ENCODE measurements at places on chromosomes 7 and 10.

DNA sequence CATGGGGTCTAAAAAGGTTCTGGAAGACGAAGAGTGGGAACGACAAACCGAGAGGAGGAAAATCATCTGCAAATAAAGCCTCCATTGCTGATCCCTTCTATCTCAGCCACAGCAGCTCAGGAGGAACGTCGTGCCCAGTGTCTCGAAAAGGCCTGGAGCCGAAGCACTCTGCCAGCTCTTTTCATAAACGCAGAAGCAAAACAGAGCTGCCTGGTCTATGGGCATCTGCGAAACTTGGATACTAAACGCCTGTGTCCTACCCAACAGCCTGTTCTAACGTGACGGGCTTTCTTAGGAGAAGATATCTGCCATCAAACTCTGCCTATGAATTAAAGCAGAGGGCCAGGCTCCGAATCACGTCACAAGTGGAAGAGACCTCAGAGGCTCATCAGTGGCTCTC lies 68.7 kb downstream of the GNA12 start:
- no peak for DNase-seq

DNA sequence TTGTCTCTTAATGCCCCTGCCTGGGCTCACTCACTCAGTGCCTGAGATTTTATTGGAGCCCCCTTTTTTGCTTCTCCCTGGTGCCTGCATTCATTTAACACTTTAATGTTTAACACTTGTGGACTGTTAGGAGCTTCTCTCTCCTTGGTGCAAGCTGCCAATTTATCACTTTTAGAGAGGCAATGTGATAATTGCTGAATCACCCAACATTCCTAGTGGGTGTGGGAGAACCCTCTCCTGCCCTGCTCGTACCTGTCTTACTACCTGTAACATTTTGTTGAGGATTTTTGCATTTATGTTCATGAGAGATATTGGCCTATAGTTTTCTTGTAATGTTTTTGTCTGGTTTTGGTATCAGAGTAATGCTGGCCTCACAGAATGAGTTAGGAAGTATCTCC lies 13.2 kb downstream of the STAM start:
- no peak for DNase-seq

DNA sequence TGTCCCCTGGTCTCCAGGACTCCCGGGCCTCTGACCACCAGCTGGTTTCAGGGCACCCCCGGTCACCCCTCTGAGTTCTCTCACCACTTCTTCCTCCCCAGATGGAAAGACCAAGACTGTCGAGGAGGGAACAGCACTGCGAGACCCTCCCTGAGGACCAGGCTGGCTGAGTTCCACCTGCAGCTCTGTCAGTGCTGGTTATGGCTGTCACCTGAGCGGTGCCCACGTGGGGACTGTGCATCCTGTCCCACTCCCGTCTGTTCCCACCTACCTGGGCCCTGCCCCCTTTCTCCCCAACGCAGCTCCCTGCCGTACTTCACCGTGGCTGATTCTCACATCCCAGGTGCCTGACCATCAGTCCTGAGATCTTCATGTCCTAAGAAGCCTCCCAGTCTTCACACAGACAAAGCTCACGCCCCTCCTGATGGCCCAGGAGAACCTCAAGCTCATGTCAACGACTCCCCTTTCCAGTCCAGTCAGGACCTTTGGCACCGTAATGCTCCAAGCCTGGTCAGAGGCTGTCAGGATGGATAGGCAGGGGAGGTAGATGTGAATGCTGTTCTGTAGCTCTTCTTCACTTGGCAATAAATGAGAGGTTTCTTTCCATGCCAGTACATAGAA lies 159.7 kb downstream of the USP6NL start:
- no peak for DNase-seq

- DNase-seq: no peak
Measured at GRCh38 chr10:30073767-30074060, 14.3 kb upstream of the JCAD start.

GRCh38 chr7:163971-164881 lies 28.1 kb upstream of the FAM20C start:
- no peak for DNase-seq

DNA sequence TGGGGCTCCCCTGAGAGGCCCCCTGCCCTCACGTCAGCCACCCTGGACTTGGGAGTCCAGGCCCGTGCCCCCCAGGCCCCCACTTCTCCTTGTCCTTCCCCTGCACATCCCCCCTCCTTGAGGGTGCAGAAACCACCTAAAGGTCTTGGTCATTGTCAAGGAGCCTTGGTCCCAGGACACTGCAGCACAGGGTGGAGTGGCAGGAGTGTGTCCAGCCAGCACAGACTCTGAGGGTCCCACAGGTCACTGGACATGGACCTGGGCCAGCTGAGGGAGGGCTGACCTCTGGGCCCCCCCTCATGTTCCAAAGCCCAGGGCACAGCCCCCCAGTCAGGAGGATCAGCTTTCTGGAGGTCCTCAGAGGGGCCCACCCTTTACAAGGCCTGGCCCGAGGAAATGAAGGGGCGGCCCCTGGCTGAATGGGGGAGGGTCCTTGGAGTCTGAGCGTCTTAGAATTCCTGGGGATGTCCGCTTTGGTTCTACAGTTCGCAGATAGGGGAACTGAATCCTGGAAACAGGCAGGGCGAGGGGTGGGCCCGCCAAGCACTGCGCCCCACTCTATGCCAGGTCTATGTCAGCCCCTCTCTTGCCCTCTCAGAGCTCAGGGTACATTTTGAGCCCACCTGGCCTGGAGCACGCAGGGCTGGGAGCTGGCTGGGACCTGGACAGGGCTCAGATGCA lies 54.0 kb downstream of the PWWP2B start:
- DNase-seq: no peak

GRCh38 chr7:95427914-95428516 lies 6.8 kb downstream of the PON2 start:
- no peak for DNase-seq

DNA sequence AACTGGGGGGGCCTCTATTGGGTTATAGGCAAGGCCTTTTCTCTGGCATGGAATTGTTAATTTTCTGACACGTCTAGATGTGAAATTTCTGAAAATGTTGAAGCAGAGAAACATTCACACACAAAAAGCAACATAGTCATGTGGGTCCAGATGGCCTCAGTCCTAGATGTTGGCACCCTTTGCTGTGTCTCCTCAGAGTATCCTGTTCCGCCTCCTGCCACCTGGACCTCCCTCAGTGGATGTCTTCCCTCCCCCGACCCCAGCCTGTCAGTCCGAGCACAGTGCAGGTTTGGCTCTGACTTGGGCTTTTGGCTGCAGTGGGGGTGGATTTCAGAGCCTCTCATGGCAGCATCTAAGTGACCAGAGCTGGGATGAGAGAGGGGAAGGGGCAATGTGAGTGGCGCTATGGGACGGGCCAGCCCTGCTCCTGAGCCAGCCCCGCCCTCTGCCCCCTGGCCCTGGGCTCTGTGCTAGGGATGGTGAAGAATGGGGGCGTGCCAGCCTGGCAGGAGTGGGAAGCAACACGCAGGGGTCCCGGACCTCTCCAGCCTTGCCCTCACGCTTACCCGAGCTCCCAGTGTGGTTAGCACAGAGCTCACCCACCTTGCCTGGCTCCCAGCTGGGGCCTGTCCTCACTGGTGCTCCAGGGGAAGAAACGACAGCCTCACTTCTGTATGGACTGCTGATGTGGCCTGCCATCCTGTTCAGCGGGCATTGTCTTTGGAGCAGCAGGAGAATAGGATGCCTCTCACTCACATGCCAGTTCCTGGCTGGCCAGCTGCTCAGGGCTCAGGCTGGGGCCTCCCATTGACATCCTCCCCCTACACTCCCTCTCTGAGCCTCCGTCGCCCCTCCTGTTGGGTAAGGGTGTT lies 6.2 kb downstream of the ATP6V0E2 start:
- DNase-seq: no peak

DNA sequence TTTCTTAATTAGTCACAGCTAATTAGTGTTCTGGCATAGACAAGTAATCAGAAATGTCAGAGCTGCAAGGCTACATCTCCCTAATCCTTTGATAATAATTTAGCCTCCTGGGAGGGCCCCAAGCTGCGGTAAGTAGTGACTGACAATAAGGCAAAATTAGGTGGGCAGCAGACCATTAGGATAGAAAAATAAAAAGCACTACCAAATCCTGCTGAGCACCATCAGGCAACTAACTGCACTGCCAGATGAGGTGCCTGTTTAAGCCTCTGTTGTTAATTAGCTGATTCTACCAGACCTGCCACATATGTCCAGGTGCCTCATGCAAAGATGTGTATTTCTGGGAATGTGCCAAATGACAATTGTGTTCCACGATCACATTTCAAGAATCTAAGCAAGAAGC lies 32.5 kb upstream of the FEZF1 start:
- peak; percentile 27 for DNase-seq
